ENCODE measurements at places on chromosomes 6 and 20.

DNA sequence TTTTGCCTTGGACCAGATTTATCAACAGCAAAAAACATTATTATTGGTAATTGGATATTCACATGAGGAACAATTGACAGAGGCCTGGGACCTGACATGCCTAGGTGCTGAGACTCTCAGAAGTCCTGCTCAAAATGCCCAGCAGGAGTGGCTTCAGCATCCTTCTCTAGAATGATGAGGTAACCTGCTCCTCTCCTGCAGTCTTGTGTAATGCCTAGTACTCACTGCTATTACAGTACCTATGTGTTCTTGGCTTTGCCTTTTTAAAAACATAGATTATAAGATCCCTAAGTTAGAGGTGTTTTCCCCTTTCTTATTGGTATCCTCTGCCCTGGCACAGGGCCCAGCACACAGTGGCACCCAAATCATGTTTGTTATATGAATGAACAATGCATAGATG is 230.9 kb downstream of the PKHD1 start:
- DNase-seq = no peak

DNA sequence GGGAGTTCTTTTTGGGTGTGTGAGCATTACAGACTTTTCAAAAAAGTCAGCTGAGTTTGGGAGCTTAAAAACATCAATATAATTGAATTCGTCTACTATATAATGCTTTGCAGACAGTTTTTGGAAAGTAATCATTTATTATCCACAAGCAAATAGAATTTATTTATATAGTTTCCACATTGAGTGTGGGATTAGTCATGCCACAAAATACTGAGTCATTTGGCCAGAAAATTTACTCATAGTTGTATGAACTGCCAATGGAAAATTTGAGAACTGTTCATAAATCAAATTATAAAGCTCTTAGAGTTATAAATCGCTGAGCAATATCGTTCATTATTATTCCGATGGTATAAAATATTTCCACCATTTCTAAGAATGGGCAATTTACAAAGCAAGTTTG is 5.0 kb downstream of the BEND6 start:
- no peak for DNase-seq

DNA sequence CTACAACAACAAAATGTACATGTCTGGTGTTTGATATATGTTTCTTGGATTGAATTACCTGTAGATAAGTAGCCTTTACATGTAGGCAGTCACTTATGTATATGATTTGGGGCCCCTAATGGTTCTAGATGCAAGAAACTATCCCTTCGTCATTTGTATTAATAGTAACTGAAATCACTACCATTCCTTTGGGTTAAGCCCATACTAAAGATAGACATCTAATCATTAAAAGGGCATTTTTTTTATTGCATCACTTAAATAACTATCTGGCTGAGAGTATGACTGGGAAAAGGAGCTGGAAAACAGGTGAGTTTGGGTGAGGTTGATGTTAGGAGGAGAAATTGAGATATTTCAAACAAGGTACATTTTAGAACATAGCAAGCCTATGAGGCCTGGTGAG is 213.5 kb upstream of the PLN start:
- no peak for DNase-seq

GRCh38 chr6:31705931-31706330 is 735 bp upstream of the LY6G6F start:
- no peak for DNase-seq

GRCh38 chr20:39523405-39523804 is 561.3 kb downstream of the DHX35 start:
- DNase-seq = no peak

DNA sequence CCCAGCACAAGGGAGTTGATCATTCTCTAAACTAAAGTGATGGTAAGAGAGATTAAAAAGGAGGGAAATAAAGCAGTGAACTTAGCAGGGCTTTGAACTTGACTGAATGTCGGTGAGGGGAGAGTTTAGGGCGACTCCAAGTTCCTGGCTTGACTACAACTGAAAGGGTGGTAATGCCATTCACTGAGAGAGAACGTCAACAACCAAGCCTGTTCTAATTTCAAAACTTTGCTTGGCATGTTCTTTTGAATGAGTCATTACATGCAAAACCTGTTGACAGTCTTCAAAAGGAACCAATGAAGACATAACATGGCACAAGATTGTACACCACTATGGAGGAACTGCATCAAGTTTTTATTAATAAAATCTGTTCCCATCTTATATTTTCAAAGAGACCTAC is 10.3 kb upstream of the MYB start:
- DNase-seq = no peak

DNA sequence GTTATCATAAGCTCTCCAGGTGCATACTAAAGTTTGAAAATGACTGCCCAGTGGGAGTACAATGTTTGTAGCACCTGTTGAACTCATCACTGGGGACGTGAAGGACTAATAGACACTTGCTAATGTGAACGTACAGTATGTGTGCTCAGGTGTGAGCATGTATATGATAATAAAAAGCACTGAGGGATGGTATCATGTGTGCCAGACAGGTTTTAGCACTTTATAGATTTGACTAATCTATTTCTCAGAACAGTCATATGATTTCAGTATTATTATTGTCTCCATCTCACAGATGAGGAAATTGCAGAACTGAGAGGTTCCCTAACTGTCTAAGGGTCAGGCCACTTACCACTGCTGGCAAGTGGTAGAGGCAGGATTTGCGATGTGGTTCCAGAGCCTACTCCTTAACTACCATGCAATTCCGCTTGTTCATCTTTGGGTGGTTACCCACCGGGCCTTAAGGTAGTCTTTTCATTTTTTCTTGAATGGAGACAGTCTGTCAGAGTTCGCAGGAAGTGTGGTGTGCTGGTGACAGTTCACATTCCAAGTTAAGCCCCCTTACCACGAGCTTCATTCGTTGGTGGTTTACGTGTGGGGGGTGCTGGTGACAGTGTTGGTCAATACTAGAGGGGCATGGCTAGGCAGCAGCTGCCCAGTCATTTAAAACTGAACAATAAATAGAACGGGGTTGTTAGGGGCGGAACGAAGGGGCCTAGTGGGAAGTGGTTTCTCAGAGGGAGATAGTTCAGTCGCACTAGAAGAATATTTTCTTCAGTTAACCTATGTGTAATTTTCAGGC is 46.8 kb downstream of the RREB1 start:
- DNase-seq = no peak

DNA sequence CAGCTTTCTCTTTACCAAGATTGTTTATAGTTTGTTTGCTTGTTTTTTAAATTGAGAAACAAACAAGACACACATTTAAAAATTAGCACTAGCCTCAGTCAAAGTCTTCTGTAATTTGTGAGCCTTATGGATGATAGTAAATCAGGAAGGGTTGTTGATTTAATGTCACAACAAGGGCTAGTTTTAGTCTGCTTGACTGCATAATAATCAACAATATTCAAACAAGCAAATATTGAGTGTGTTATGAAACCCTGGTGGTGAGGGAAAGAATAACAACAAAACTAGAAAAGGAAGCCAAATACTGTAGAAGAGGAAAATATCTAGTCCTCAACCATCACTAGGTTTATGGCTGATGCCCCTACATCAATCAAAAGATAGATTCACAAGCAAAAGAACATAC is 228.6 kb downstream of the TBC1D7 start:
- no peak for DNase-seq

GRCh38 chr20:3115190-3116107 is 30.9 kb upstream of the AVP start:
- no peak for DNase-seq

DNA sequence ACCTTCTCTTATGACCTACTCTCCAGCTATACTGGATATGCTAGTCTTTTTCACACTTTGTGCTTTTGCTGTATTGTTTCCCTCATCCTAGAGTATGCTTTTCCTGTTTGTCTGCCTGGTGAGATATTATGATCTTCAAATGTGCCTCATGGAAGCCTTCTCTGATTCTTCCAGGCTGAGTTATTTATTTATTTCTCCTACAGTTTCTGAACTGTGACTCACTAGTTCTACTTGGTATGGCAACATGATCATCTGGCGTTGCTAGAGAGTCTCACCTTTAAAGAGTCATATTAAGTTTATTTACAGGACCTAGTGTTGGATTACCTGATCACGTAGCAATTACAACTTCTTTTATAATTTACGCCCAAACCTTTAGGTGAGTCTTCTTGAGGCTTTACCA is 81.2 kb upstream of the HDAC2 start:
- DNase-seq = no peak

GRCh38 chr6:145891565-145891964 is 72.6 kb downstream of the SHPRH start:
- no peak for DNase-seq

DNA sequence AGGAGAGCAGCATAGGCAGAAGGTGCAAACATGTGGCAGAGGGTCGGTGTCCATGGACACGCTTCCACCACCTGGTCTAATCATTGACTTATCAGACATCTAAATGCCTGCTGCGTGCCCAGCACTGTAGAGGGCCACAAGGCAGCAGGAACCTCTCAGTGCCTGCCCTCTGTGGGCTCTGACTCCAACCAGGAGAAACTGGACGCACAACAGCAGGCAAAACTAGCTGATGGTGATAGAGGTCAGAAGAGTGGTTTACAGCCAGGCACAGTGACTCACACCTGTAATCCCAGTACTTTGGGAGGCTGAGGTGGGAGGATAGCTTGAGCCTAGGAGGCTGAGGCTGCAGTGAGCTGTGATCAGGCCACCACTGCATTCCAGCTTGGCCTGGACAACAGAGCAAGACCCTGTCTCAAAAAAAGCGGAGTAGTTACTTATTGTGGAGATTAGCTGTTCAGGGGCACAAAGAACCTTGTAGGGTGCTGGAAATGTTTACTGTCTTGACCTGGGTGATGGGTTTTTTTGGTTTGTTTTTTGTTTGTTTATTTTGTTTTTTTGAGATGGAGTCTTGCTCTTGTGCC is 46.5 kb downstream of the PPARD start:
- DNase-seq = no peak

DNA sequence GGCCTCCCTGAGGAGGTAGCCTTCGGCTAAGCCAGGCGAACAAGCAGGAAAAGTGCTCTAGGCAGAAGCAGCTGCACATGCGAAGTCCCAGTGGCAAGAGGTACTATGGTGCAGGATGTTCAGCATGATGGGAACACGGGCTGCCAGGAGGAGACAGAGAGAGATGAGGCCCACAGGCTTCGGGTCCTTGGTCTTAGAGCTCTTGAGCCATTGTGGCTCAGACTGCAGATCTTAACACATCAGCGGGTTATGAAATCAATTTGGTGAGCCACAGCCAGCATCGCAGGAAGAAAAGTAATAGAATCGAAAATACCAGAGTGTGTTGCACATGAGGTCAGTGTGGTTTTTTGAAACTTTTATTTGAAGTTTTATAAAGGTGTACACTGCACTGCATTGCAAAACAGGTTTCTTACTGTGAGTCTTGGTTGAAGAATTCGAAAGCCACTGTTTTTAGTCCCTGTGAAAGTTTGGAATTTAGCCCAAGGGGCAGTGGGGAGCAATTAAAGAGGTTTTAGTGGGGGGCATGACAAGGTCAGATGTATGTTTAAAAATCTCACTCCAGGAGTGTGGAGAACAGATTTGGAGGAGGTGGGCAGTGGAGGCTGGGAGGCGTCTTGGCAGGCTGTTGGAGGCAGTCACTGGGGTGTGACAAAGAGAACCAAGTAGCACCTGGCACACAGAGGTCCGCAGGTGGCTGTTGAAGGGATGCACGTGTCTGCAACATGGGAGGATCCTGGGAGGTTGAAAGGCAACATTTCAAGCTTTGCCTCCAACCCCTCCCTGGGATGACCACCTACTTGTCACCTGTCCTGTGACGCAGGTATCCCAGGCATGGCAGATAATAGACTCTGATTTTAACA is 69.3 kb downstream of the EYA2 start:
- DNase-seq = no peak

DNA sequence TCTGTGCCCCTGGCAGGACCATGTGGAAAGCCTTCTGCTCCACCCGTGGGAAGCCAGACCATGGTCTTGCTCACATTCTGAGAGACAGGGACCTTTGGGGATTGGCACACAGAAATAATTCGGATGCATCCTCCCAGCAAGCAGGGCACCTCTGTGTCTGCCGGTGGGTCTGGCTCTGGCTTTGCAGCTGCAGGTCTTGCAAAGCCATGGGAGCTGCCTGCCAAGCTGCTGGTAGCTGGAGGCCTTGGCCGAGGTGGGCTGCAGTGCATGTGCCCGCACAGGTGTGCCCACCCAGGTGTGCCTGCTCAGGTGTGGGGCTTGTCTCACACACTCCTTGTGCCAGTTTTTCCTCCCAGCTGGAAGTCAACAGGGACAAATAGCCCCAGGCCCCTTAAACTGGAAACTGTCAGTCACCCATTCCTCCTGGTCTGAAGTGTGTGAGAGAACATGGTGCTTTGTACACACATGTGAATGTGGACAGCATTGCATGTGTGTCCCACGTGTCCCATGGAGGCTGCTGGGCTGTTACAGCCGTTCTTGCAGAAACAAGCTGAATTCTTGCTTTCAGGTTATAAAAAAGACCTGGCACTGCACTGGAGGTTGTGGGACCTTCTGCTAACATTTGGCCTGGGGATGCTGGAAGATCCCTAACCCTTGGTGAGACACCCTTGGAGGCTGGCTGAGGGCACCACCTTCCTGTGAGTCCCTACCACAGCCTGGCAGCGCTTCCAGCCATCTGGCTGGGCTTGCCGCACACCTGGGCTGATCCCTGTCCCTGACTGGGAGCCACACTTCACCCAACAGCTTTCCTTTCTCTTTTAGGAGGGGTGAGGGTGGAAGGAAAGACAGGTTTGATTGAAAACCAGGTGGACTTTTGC is 54.9 kb upstream of the SMOC2 start:
- no peak for DNase-seq

DNA sequence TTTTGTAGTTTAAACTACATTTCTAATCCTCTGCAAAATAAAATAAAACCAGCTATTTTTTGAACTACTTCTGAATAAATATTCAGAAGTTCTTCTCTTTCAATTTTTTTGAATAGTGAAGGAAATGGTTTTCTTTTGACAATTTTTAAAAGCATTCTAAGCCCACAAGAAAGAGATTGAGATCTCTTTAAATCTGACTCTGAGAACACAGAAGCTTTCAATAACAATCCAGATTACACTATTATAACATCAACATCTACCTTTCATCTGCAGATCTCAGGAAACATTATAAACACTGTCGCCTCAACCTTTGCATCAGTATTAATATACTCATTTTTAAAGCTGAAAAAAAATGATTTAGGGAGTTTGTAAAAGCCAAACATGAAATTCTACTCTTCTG is 247.5 kb upstream of the PREP start:
- DNase-seq = no peak

GRCh38 chr6:151357758-151358436 is 33.5 kb downstream of the ZBTB2 start:
- DNase-seq = no peak

- DNase-seq = no peak
These were observed 494.8 kb upstream of the SOX4 start for GRCh38 chr6:21098744-21099143.

DNA sequence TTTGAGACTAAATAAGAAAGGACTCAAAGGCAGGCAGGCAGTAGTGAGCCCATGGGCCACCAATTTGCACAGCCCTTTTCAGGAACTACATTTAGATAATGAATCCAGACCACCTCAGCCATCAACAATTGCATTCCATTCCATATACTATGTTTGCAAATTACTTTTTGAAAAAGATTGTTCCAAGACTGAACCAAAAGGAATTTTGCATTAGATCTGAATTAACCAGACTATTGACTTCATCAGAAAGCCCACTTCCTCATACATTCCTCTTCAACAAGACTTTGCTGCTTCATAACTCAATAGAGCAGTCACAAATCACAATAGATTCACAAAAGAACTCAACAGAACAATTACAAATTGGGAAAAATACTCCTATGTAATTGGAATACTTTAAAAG is 229.1 kb downstream of the SIM1 start:
- DNase-seq = no peak

GRCh38 chr6:56821005-56821432 is 133.9 kb upstream of the BEND6 start:
- DNase-seq = no peak
